ENCODE measurements at places on chromosomes 1 and 21. TPM values are rescaled to one million over a fixed set of nuclear protein-coding genes. Genes with fewer than 3 reads are reported as not detected.

Gene CDK18
- total RNA-seq: 4.6 TPM

Gene SH3D21
- 2.6 TPM for total RNA-seq

Gene FLG
- total RNA-seq: not detected

Gene CASQ2
- total RNA-seq: not detected

Gene MPC2
- 34.5 TPM for total RNA-seq

Gene LORICRIN
- total RNA-seq: not detected

Gene C1orf141
- total RNA-seq: not detected

Gene SLC37A1
- 1.6 TPM for total RNA-seq

Gene CCDC30
- 0.81 TPM for total RNA-seq

Gene ANGPTL1
- total RNA-seq: 34.1 TPM

Gene OR2L3
- total RNA-seq: not detected

Gene TSPEAR
- total RNA-seq: not detected
